Retina (tissue), 1 donor: ENCODE measurements at places on chromosomes 7 and 10.

- no peak for DNase-seq
Measured at GRCh38 chr7:142607351-142607750, 141.9 kb upstream of the PRSS1 start.

GRCh38 chr7:143979359-143979758 lies 20.8 kb upstream of the OR6B1 start:
- no peak for DNase-seq

GRCh38 chr7:148958061-148958460 lies 70.2 kb downstream of the PDIA4 start:
- DNase-seq = no peak

- DNase-seq = peak; percentile 68
Measured at GRCh38 chr7:1951159-1951536, 281.1 kb downstream of the ELFN1 start.

DNA sequence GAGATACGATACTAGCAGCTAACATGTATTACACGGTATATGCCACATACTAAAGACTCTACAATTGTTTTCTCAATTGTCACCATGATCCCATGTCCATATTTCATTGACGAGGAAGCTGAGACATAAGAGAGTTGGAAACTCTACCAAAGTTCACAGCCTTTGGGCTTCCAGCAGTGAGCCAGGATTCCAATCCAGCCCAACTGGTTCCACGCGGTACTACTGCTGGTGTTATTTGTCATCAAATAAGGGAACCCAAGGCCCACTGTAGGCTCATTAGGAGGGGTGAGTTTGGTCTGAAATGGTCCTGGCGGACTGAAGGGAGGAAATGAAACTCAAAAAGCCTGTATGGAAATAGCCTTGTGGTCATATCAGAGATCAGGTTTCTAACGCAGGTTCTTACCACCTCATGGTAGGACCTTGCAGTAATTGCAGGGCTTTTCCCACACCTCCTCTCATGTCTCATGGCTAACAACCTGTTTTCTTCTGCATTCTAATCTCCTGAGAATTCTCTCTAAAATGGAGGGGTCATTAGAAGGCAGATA lies 814.6 kb downstream of the LRMDA start:
- no peak for DNase-seq
